ENCODE measurements at places on chromosomes 6 and 20.

- DNase-seq: no peak
Observed at GRCh38 chr6:170032706-170033309, 258.1 kb downstream of the DLL1 start.

DNA sequence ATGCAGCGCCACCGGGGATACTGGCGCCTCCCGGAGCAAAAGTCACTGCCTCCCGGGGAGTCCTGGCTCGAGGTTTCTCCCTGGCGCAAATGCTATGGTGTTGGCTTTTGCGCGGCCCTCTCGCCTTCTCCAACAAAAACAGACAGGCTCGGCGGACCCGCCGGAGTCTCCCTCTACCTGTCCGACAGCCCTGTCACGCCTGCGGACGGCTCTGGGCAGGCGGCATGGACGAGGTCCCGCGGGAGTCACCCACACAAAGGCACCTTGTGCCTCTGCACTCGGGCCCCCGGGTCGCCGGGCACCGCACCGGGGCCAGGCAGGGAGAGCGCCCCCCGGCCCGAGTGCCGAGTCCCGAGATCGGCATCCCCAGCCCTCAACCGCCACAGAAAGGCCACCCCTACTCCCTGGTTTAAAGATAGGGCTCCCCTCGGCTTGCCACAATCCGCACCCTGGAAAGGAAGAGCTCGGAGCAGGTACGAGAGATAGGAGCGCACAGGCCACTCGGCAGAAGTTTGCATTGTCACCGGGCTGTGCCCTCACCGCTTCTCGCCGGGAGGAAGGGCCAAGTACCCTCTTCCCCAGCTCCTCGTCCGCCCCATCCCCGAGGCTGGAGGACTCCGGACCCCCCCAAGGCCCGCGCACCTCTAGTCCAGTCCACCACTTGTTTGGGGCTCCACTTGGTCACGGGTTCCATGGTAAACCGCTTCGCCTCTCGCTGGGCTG lies 903 bp downstream of the CNKSR3 start:
- no peak for DNase-seq

DNA sequence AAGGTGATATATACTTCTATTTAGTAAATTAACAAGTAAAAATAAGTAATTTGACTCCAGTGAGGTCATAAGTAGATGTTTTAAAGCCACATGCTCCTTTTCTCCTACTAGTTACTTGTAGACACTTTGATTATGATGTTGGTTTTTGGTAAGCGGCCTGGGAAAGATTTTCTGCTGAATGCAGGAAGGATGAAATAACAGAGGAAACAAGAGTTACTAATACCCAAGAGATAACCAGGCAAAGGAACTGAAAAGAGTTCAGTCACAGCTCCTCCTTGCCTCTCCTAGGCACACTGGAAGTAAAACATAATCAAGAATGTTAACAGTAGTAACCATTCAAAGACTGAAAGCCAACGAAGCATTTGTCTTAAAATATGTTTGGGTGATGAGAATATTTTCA lies 203.3 kb downstream of the RNGTT start:
- no peak for DNase-seq

- no peak for DNase-seq
Observed at GRCh38 chr6:3267162-3267561, 8.4 kb downstream of the PSMG4 start.

- no peak for DNase-seq
Observed at GRCh38 chr6:78701407-78701806, 165.9 kb upstream of the IRAK1BP1 start.
